ENCODE measurements at places on chromosomes 5 and 9.

DNA sequence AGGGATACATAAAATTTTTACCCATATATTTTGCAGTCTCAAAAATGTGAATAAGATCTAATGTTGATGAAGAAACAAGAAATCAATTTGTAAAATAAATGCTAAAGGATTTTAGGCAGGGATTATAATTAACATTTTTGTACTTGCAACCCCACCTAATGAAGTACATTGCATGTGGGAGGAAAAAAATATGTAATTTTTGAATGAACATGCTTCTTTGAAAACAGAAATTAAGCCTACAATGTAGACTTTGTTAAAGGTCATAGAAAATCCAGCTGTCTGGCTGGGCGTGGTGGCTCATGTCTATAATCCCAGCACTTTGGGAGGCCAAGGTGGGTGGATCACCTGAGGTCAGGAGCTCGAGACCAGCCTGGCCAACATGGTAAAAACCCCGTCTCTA lies 15.6 kb downstream of the SLC27A6 start:
- DNase-seq: no peak

DNA sequence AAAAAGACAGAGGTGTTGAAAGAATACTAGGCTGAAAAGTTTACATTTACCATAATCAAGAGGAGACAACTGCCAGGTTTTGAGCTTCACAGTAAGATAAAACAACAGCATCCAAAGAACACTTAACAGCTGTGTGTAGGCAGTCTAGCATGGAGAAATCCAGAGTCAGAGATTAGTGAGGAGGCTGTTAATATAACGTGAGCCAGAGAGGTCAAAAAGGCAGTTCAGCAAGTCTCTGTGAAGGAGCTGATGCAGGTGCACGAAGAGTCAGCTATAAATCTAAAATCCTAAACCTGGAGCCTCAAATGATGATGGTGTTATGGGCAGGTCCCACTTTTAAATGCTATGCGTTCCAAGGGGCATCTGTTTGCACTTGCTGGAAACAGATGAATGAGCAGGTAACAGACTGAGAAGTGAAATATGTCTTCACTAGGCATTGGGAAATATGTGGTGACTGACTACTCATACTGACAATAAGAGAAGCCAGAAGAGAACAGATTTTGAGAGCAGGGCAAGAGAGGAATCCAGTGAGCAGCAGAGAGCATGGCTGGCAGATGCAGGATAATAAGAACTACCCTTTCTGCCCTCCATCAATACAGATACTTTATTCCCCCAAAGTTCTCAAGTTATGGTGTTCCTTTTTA lies 8.7 kb downstream of the APTX start:
- no peak for DNase-seq

DNA sequence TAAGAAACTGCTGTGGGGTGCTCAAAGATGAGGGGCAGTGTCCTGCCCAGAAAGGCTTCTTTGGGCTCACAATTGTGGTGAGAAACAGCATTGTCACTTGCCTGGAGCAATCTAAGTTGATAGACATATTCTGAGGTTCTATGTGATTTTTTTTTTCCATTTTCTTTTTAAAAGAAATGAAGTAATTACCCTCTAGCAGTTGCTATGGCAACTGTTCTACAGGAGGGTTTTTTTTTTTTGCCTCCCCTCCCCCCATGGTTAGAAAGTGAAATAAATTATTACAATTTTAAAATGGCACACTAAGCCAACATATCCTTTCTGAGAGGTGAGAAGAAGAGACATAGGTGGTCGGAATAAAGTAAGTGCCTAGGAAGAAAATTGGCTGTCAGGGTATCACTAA lies 127.0 kb downstream of the UNC13B start:
- no peak for DNase-seq

GRCh38 chr9:133735931-133736330 lies 2.2 kb downstream of the SARDH start:
- DNase-seq: no peak

GRCh38 chr5:81147011-81147885 lies 85.9 kb upstream of the CKMT2 start:
- DNase-seq: no peak

DNA sequence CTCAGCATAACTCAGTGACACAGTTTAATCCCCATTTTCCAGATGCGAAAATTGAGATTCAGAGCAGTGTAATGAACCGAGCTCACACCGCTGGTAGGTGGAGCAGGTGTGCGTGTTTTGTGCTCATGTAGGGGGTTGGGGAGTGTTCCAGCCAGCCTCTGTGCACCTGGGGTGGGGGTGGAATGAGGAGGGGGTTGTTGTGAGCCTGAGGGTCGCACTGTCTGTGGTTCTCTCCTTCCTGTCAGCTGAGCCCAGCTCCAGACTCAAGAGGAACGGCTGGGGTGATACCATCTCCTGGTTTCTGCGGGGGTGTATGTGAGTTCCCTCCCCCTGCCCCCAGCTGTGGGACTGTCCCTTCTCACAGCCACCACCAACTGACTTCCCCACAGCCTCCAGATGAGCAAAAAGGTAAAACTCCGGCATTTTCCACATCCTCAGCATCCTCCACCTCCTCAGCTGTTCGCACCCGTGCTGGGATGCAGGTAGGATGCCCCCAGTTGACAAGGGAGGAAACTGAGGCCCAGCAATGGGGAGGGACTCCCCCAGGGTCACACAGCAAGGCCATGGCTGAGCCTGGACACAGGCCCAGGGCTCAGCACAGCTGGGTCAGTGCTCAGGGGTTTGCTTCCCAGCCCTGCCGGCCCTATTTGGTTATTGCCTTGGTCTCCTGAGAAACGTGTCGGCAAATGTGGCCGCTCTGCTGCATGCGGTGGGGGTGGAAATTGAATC lies 2.1 kb downstream of the SH2D3C start:
- peak; percentile 88 for DNase-seq

GRCh38 chr5:10536931-10537579 lies 26.8 kb upstream of the ANKRD33B start:
- no peak for DNase-seq

DNA sequence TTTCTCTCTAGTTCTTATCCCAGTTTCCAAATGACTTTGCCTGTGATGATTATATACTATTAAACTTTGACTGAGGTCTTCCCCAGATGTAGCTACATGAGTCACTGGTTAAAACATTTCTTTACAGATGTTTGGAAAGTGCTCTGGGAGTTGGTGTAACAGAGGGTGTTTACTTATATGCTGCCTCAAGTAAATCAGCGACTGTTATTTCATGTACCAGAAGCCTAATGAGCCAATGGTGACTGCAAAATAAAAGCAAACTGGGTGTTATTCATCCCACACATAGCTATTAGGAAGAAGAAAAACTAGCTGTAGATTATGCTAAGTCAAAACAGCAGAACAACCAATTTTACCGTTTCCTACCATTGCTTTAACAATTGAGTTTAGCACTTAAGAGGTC lies 929.7 kb upstream of the SEMA6A start:
- DNase-seq: no peak

- DNase-seq: no peak
These were observed 20.3 kb downstream of the SLC45A2 start for GRCh38 chr5:33964132-33964700.

DNA sequence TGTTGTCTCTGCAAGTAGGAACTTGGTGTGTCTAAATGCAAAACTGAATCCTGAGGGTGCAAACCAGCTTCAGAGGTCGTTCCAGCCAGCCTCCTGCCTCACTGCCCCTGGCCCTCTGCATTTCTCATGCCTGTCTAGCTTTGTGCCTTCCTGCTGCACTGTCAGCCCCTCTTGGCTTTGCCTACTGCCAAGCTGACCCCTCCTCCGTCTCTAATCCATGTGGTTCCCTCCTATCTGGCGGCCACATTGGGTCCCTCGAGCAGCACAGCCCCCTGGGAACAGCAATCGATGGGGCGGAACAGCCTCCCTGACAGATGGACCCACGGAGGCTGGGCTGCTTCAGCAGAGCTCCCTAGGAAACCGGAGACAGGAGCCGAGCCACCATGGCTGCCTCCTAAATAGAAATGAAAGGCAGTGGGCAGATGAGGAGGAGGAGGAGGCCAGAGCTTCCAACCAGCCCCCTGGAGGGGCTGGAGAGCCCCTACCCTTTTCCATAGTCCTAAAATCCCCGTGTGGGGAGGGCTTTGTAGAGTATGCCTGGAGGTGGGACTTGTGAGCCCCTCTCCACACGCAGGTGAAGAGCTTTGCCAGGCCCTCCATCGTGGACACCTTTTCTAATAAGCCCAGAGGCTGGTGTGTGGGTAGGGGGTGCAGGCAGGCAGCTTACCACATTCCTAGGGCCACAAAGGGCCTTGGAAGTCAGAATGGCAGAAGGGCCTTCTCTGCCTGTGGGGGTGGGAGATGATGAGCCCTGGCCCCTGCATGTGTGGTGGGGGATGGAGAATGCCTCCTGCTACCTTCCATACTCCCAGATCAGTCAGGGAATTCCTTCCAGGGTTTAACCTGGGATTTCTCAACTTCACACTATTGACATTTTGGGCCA lies 9.2 kb upstream of the CXXC5 start:
- no peak for DNase-seq

- no peak for DNase-seq
These were observed 1901.9 kb upstream of the ACO1 start for GRCh38 chr9:30482499-30482898.

DNA sequence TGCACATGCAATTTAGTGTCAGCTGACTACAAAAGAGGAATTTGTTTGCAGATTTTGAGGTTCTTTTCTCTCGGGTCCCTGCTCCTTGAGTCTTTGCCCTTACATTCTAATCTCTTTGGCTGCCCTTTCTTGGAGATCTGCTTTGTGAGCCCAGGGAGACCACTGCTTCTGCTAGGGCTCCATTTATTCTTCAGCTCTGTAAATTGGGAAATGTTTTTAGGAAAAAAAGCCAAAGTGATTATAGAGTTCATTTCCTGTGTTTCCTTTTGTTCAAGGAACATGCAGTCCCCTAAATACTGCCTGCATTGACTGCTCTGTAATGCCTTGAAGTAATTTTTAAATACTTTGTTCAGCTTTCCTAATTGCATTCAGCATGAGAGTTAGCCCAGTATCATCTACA lies 197.4 kb downstream of the CSNK1G3 start:
- no peak for DNase-seq

GRCh38 chr9:135950135-135950682 lies 11.0 kb downstream of the UBAC1 start:
- DNase-seq: no peak

DNA sequence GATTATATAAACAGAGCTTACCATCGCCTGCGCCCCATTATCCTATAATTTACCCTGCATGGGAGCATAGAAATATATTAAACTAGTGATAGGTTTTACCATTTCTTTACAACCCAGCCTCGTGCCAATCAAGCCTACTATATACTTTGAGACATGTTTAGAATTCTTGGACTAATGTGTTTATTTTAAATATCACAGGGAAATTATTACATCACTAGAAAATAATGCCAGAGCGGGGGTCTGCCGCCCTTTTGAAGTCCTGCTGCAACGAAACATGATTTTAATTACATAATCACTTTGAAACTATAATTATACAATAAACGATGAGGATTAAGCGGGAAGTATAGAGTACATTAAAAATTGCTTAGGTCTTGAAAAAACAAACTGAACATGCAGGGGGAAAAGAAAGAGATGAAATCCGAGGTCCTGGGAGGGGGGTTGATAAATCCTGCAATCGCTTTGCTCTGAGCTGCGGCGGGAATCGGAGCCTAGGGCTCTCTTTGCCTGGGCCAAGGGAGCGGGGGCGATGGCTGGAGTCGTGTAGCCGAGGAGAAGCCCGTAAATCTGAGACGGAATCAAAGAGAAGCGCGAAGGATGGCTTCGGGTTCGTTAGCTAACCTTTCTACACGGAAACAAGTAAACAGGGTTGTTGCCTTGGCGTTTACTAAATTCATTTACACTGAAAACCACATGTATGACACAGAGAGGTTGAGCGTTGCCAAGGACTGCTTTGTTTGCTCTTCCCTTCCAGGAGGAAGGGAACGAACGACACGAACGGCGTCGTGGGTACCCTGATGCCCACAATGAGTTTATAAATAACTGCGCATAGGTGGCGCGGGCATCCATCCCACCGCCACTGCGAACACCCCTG lies 127.6 kb downstream of the TMEM174 start:
- DNase-seq: no peak

Measured in activated naive CD4-positive, alpha-beta T cell treated with anti-CD3 and anti-CD28 coated beads, Interleukin-2, amount 10 ng/mL, durations not matched to agents 7 days and 5 days (primary cell).